NCI-H2171 (cell line): ENCODE measurements at places on chromosomes 6 and 20.

GRCh38 chr20:63518946-63519667, 1.5 kb upstream of the PPDPF start:
- no peak for DNase-seq

GRCh38 chr6:30855429-30856075, 28.8 kb upstream of the DDR1 start:
- DNase-seq, result no peak

DNA sequence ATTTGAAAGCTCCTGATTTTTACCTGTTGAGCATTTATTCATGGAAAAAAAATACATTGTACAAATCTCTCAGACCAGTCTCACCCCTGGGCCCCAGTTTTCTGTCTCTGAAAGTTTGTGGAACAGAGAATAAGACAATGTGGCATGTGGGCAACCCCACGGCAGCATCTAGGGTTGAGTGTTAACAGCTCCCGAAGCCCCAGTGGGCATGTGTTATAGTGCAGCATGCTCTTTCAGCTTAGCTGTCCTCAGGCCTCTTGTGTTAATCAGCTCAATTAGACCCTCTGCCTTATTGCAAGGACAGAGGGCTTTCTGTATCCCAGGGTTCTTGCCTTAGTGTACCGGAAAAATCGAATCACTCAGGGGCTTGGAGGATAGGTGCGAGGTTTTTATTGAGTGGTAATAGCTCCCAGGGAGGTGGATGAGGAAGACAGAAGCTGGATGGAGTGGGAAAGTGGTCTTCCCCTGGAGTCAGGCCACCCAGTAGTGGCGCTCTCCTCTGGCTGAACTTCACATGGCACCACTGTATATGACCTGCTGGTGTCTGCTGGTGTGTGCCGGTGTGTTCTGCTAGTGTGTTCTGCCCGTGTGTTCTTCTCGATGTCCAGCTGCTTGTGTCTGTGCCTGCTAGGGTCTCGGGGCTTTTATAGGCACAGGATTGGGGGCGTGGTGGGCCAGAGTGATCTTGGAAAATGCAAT, 382.8 kb downstream of the EPM2A start:
- DNase-seq, result no peak

DNA sequence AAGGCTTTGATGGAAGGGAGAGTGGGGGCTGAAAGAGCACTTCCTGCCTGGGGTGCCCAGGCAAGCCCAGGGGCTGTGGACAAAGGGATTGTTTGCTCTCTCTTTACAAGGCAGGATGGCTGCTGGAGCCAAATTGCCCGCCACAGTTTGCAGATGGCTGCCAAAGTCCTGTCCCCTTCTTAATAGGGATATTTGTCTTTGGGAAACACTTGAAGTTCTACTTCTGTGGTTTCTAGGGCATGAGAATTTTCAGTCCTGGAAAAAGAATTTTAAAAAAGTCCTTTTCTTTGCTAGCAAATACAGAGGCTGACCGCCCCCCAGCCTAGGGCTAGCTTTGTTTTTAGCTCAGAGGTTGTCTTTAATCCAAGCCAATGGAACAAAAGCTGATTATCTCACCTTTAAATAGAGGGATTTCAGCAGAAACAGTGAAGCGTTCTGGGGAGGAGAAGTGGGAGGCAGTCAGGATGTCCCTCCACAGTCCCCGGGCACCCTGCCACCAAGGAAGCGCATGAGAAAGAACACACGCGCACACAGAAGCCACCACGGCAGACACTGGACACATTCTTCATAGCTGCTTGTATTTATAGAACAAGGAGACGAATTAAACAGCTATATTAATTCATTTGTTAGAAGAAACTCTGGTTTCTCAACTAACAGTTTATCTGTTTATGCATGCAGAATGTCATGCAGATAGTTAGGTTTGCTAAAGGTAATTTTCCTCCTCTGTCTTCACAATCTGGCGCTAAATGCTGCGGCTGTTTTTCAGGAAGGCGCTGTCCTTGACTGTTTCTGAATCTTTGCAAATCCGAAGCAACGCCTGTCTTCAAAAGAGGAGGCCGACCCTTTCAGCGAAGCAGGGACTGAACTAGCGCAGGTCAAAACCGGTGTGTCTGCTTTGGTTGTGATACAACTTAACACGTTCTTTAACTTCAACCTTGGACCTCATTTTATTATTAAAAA, 736.9 kb downstream of the QKI start:
- DNase-seq, result no peak

DNA sequence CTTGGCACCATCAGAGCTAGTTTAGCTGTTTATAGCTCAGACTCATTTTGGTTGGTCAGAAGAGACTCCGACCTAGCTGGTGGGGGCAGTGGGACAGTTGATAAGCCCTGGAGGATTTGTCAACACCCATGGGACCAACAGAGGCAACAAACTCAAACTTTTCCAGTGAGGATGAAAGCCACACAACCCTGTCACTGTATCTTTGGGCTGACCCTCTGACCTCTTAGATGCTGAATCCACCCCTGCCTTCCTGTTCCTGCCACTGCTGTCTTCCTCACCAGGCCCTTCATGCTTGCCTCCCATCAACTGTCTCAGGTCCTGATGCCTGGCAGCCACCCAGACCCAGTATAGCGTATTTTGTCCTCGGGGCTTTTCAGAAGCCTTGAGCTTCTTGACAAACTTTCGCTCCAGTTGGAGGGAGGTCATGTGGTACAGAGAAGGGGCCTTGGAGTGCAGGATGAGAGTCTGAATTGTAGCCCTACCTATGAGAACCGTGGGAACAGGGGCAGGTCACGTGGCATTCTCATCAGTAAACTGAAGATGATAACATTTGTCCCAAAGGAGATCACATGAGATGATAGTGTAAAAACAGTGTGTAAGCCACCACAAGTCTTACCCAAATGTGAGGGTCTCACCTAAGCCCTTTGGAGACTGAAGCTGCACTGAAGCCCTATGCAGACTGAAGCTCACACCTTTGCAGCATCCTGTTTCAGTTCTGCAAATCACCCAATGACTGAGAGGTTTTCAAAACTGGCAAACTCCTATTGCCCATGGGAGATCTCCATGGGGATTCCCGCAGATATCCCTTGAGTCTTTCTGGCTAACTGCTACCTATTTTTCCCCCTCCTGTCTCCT, 72.0 kb upstream of the F13A1 start:
- DNase-seq, result no peak

DNA sequence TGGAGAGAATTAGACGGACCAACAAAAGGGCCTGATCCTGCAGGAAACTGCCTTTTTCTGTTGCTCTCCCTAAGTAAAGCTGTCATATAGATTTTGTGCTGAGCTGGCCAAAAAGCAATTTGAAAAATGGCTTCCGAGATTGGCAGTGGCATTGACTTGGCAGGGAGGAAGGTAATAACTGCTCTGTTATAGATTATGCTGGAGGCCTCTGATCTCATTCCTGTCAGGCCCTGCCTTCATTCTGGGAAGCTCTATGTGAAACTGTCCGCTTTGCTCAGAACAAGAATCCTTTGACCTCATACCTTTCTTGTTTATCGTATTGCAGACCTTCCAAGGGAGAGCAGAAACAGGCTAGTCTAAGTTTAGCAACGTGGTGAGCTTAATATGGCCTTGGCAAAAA, 234.4 kb downstream of the PHACTR1 start:
- no peak for DNase-seq

- no peak for DNase-seq
These were observed 68.1 kb downstream of the ITCH start for GRCh38 chr20:34431168-34431567.

- no peak for DNase-seq
These were observed 24.8 kb downstream of the E2F3 start for GRCh38 chr6:20426177-20427082.

DNA sequence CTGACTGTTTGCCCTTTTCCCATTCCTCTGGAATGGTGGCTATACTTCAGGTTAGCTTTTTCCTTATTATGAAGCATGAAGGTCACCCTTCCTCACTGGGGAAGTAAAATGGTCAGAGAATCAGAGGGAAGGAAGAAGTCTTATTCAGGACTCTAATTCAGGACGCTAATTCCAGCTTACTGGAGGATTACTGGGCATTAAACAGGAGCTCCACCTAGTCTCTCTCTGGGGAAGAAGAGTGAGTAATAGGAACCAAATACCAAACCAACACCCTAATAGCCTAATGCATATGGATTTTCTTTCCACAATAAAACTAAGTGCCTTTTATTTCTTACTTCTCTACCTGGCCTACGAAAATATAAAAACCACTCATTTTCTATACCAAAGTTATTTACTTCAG, 10.1 kb downstream of the CRISP1 start:
- DNase-seq, result no peak

DNA sequence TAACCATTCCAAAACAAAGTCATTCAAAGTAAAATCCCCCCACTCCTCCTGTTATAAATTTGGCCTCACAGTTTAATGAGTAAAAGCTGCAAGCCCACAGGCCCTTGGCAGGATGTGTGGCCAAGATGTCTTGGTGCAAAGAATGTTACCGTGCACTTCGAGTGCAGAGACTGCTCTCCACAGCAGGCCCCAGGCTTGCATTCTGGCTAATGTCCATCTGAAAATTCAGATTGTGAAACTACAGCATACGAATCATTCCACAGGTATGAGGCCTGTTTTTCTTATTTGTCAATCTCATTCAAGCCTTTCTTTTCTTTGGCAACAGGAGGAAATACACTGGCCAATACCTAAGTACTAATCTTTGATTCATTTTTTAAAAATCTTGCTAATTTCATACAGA, 7.1 kb downstream of the RPS6KA2 start:
- DNase-seq, result no peak

DNA sequence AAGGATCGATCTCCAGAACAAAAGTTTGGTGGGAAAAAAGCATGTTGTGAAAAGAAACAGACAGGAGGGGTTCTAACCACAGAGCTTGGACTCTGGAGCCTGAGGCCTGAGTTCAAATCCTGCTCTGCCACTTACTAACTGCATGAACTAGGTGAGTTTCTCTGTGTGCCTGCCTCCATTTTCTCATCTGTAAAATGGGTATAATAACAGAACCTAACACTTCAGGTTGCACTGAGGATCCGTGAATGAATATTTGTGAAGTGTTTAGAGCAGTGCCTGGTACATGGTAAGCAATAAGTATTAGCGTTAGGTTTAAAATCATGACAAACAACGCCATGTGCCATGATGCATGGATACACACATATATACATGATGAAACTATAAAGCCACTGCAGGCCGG, 36.6 kb downstream of the TTLL9 start:
- DNase-seq, result no peak

GRCh38 chr6:98839781-98840361, 5.5 kb downstream of the POU3F2 start:
- DNase-seq, result no peak

DNA sequence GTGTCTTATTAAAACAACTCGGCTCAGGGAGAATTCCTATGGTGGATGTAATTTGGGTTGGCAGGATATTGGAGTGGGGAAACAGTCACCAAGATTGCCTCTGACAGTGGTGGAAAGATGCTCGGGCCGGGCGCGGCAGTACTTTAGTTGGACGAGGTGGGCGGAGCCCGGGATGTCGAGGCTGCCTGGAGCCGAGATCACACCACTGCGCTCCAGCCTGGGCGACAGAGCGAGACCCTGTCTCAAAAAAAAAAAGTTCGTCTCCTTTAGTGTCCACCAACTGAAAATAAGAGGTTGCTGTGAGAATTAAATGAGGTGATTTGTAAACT, 621 bp downstream of the NOL7 start:
- DNase-seq, result peak; percentile 0

GRCh38 chr20:16624106-16624505, 50.9 kb upstream of the KIF16B start:
- DNase-seq, result no peak

DNA sequence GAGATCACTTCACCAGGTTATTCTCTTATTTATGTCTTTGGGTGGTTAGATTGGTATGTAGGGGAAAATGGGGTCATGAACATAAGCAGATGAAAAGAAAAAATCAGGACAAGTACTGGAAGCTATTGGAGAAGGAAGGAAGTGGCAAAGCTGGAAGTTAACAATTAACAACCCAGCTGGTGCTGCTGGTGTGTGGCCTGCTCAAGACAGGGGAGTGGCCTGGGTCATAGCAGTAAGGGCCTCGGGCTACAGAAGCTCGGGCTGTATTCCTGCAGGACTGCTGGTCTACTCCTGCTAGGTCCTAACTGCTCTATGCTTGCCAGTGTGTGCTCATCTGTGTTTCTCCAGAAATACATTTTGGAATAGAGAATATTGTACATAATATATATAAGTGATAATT, 19.6 kb downstream of the MYLIP start:
- no peak for DNase-seq

DNA sequence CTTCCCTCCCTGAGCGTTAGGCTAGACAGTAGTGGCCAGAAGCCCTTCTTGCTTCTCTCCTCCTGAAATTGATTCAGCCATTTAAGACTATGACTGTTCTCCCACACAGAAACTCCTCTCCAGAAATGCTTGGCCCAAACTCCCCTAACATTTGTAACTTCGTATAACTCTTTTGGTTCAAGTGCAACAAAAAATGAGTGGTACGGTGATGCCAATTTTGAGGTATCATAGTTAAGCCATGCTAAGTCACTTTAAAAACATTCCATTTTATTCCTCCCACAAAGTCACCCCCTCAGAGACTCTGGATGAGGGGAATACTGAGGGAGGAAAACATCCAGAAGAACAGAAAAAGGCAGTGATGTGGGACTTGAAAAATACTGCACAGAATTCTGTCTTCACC, 21.1 kb upstream of the ROS1 start:
- no peak for DNase-seq

DNA sequence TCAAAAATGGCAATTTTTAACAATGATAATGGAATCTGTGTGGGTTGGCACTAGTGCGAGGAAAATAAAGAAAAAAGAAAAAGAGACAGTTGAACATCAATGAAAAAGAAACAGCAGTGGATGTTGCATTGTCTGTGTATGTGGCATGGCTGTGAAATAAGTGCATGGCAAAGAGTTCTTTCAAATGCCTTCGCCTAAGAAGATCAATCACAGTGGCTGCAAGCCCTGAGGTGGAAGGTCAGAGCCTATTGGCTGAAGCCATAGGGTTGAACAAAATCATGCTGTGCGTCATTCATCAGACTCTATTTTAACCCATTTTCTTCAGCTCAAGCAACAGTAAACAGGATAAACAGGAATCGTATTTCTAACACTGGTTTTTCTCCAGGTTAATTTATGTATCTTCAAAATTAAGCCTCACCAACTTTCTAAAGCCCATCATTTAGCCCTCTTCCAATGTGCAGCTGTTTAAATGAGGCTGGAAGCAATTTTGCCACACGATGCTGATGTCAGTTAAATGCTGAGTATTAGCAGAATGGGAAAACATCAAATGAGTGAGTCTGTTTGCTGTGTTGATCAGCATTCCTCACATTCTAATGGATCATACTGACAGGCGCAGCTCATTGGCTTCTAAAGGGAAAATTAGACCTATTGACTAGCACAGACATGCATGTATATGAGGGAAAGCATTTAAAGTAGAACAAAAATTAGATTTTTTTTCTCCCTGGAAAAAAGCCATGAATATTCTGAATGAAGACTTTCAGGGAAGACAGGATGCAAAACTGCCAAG, 955.9 kb upstream of the EYS start:
- no peak for DNase-seq

DNA sequence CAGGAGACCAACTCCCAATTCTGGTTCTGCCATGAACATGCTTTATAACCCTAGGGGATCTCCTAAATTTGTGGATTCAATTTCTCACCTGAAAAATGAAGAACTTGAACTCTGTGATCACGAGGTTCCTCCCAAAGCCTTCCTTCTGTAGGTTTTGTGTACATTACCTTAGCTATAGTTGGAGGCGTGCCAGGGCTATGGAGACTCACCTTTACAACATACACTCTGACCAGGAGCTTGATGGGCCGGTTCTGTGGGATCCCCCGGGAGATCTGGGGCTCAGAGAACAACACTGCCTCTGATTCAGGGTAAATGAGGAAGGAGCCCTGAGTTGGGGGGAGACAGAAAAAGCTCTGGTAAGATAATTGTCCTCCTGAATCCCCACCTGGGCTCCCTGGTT, 34.1 kb downstream of the ERGIC3 start:
- DNase-seq, result no peak

- DNase-seq, result no peak
These were observed 291.0 kb upstream of the SUPT3H start for GRCh38 chr6:45668705-45669104.
